ENCODE measurements at places on chromosomes 11 and 22.
A peak's percentile ranks its signal among the peaks of the same experiment; 100 is the strongest.

GRCh38 chr11:36743039-36743438 lies 145.0 kb upstream of the RAG2 start:
- no peak for DNase-seq

- DNase-seq: no peak
Observed at GRCh38 chr22:45805413-45805812, 133.8 kb downstream of the ATXN10 start.

GRCh38 chr11:122685041-122685440 lies 29.5 kb downstream of the UBASH3B start:
- DNase-seq: no peak

DNA sequence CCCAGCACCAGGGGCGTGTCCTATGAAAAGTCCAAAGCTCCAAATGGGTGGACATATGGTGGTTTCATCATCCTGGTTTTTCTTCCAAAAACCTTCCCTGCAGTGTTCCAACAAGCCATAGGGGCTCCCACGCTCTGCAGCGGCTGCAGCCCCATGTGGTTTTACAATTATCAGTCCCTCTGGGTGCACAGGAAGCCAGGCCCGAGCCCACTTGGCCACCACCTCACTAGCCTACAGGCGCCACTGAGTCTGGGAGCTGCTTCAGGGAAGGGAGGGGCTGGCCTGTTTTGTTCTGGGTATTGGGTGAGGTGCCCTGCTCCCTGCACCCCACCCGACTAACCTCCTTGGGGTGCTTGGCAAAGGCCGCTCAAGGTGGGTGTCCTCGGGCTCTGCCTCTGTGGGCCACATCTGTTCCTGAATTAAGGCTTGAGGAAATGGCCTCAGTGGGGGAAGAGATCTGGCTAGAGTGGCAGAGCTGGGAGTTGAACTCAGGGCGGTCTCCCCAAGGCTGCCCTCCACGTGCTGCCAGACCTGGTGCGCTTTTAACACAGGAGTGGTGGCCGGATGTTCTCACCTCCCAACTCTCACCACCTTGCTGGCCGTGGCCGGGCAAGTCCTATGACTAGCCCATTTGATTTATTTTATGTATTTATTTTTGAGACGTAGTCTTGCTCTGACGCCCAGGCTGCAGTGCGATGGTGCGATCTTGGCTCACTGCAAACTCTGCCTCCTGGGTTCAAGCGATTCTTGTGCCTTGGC lies 5.3 kb upstream of the CDC42BPG start:
- no peak for DNase-seq

DNA sequence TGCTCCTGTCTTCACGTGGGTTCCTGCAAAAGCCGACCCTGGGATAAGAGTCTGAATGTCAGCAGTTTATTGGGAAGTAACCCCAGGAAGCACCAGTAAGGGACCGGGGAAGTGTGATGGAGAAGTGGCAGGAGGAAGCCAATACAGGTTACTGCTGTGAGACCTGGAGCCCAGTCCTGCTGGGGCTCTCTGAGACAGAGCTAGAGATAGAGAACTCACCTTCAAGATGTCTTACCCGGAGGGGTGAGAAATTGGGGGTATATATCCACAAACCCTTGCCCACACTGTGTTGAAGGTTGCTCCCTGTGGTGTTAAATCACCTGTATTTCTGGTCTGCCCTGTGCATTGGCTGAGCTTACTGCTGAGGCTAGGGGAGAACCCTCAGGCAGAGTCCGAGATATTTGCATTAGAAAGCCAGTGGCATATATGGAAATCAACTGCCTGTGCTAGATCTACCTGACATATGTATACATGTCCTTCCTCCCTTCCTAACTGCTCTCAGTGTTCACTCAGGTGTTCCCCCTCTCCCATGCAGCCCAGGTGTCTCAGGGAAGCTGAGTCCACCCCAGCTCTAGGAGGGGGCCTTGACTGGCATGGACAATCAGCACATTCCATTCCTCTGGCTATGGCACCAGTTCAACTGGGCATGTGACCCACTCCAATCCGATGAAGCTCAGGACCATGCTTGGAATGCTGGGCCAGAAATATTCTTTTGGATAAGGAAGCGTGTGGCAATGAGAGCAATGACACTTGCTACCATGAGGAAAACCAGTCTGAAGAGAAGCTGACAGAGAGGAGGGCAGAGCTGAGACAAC lies 6.8 kb upstream of the MICAL2 start:
- DNase-seq: no peak

DNA sequence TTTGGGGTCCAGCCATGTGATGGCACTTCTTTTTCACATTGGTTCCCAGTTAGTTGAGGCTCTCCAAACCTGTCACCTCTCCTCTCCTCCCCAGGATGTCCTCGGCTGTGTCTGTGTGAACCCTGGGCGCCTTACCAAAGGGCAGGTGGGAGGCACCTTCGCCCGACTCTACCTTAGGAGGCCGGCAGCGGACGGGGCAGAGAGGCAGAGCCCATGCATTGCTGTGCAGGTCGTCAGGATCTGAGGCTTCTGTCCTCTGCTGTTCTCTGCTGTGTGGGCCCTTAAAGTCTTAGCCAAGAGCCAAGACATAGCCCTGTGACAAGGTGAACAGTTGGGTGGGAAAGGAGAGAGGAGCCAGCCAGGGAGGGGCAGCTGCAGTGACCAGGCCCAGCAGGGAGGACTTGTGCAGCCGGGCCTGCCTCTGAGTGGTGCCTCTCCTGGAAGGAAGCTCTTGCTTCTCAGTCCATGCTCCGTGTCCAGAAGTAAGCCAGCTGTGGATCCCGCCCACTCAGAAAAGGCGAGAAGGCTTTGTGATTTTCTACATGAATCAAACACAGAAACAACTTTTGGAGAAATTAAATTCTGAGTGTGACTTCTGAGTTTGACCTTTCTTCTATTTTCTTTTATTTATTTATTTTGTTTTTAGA lies 17.5 kb upstream of the CDC42EP2 start:
- no peak for DNase-seq

DNA sequence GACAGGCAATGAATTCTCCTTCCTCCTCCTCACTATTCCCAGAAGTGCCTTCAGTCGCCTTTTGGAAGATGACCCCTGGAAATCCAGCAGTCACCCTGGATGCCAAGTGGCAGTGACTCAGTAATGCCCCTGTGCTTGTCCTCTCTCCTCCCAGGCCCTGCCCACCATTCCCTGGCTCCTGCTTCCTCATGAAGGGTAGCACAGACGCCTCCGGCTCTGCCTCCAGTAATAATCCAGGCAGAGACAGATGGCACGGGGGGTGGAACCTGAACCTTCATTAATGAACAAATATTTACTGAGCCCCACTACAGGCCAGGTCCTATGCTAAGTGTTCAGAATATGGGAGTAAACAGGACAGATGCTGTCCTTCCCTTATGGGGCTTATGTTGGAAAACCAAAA lies 23.2 kb downstream of the SYT13 start:
- no peak for DNase-seq

- no peak for DNase-seq
Observed at GRCh38 chr11:130652671-130653335, 204.4 kb downstream of the ADAMTS15 start.

DNA sequence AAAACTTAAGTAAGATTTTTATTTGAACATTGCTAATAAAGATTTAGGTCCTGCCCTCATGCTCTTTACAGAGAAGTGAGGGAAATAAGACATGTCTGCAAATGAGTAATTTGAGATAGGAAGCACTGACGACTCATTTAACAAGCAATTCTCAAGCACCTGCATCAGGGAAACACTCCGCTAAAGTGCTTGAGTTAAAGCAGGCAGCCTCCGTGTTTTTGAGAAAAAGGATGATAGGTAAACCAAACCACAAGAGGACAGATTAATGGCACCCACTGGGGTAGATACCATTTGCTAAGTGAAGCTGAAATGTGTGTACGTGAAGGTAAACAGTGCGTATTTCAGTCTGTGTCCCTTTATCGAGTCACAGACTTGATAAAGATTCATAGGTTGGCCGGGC lies 184.6 kb upstream of the CARD18 start:
- DNase-seq: no peak

GRCh38 chr11:1796413-1797011 lies 32.8 kb upstream of the CTSD start:
- no peak for DNase-seq

DNA sequence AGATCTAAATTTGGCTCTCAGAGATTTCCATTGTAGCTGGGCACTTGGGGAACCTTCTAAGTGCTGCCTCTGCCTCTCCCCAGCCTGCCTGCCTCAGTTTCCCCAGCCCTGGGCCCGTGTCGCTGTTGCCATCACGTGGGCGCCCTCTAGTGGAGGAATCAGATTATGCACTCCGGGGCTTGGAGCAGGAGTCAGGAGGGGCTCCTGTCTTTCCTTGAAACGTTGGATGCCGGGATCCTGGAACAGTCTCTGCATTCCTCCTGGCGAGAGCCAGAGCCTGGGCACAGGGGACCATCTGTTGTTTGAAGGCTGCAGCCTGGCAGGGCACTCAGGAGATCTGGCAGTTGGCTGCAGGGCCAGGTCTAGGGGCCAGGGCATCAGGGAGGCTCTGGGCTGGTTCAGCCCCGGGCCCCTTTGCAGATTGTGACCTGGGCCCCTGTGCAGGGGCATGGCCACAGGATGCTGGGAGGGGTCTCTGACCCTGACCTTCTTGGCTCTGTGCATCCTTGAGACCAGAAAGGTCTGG lies 71.6 kb downstream of the LRP5 start:
- peak; percentile 61 for DNase-seq

DNA sequence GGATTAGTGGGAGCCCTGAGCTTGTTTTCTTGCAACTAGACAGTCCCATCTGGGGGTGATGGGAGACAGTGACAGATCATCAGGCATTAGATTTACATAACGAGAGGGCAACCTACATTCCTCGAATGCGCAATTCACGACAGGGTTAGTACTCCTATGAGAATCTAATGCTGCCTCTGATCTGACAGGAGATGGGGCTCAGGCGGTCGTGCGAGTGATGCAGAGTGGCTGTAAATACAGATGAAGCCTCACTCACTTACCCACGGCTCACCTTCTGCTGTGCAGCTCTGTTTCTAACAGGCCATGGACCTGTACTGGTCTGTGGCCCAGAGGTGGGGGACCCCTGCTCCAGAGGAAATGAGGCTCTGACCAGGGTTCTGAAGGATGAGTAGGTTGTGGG lies 125.5 kb downstream of the FBXO7 start:
- DNase-seq: no peak

DNA sequence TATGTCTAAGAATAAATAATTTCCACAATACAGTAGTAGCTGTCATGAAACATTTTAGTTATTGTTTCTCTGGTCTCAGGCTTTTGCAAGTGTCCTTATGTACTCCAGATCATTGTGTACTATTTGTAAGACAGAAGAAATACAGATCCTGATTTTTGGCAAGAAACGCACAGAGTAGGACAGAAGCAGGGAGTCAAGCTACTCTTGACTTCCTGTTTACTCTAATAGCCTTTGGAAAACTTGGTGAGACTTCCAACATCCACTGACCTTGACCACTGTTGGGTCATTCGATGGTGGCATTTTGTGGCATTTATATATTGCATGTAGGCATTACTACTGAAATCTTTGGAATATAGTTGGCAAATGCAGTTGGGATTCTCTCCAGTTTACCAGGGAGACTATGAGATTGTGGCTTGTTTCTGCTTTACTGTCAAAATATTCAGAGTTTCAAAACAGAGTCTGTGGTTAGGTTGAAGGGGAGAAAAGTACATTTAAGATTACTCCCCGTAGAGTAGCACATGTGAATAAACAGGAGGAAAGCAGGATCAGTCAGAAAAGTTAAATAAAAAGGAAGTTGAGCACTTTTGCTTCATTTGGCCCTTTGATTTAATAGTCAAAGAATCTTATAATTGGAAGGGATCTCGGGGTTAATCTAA lies 726.1 kb upstream of the CCDC90B start:
- no peak for DNase-seq

DNA sequence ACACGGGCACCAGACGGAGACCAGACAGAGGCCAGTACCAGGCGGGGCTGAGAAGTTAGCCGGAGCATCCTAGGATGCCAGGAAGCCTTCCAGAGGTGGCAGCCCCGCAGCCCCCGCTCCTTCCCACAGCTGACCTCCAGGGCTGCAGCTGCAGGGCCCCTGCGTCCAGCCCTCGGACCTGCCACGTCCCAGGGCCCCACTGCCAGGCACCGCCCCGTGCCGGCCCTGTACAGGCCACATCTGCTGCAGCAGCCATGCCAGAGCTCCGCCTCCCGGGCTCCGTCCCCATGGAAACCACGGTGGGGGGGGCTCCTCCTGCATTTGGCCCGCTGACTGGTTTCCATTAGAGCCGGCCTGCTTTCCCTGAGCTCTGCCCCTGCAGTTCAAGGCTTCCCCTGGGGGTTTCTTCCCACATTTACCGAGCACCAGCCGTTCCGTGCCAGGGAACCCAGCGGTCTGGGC lies 62.5 kb upstream of the PPARA start:
- no peak for DNase-seq

DNA sequence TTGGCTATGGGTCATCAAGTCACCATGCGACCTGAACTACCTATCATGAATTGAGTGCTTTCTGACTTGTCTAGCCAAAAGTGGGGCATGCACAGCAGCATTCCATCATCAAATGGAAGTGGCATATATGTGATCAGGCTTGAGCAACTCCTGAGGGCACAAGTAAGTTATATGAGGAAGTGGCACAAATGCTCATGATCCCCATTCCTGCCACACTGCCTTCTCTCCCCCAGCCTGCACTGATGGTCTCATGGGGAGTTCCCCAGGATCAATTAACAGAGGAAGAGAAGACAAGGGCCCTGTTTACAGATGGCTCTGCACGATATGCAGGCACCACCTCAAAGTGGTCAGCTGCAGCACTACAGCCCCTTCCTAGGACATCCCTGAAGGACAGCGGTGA lies 21.8 kb downstream of the MS4A4E start:
- DNase-seq: no peak

- peak; percentile 15 for DNase-seq
Observed at GRCh38 chr11:116217006-116217405, 555.8 kb downstream of the BUD13 start.

GRCh38 chr11:32400196-32400595 lies 35.1 kb downstream of the WT1 start:
- DNase-seq: no peak

DNA sequence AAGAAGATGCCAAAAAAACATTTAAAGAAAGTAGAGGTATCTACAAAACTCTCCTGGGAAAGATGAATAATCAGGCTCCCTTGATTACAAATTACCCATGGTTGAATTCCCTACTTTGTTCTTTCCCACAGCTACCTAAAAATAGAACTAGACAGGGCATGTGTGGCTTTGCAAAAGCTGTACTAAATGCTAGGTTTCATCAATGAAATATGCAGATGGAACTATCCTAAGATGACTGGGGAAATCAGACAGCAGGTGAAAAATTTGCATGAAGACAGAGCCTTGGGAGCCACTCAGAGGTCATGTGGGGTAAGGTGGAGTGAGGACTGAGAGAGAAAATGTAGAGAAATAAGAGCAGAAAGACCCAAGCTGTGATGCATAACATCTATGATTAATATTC lies 14.7 kb downstream of the LAYN start:
- DNase-seq: no peak
